CD8-positive, alpha-beta T cell (primary cell): ENCODE measurements at places on chromosomes 5 and 9.

DNA sequence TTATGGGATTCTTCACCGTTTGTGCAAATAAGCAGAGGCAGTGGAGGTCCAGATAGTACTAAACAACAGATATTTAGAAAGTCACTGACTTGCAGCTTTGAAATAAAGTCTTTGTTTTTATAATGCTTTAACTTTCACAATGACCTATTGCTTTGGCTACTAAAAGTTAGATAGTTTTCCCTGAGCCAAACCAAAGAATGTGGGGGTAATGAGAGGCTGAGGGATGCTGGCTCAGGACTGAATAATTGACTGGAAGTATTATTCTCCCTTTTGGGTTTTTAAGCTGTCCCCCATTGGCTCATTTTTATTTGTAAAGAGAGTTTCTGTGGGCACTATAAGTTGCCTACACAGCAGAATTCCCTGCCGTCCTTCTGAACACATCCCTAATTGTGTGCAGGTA lies 99.2 kb upstream of the ACTBL2 start:
- DNase-seq = no peak

DNA sequence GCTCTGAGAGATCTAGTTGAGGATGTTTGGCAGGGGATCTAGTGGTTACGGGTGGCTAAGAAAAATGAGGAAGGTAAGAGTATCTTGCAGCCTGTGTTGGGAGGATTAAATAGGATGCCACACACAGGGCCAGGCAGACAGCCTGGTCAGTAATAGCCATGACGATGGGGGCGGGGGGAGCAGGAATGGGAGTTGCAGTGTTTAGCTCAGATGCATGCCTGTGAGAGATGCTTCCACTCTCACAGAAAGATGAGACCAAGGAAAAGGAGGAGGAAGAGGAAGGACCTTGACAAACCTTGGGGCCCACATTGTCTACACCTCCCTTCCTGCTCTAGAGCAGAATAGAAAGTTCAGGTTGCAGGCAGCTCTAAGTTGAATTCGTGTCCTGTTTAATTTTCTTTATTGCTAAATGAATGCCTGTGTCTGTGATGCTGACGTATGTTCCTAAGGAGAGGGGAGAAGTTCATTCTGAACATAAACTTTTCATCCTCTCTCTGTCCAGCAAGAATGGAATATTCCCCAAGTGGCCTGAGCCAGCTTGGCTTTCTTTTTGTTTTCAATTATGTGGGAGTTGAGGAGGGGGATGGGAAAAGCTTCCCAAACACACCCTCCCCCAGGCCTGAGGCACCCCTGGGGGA lies 28.7 kb downstream of the TGFBI start:
- no peak for DNase-seq

- no peak for DNase-seq
Observed at GRCh38 chr5:98368141-98368540, 405.3 kb upstream of the RGMB start.

GRCh38 chr9:12880406-12881015 lies 105.7 kb downstream of the LURAP1L start:
- no peak for DNase-seq

DNA sequence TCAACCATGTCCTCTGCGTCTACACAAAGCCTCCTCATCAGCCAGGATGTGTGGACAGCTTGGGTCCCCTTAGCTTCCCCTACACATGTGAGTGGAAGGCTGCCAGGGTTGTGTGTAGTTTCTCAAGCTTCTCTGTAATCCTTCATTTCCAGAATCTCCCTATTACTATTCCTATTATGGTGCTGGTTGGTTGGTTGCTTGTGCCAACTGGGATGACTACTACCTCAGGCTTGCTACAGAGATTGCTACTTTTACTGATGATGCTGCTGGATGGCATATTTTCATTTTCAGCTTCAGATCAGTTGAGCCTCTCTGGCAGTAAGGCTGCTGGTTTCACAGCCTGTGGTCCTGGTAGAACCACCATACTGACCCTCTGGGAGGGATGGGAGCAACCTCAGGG lies 39.9 kb downstream of the ATG10 start:
- DNase-seq = no peak

GRCh38 chr9:121499427-121500164 lies at the start of gene GGTA1:
Gene GGTA1, minus strand, starts transcription at chr9:121499844. Its CDS starts 31,922 bp downstream, at chr9:121467922.
- peak; percentile 5 for DNase-seq

GRCh38 chr9:27491154-27491553 lies 32.9 kb upstream of the IFNK start:
- DNase-seq = no peak

DNA sequence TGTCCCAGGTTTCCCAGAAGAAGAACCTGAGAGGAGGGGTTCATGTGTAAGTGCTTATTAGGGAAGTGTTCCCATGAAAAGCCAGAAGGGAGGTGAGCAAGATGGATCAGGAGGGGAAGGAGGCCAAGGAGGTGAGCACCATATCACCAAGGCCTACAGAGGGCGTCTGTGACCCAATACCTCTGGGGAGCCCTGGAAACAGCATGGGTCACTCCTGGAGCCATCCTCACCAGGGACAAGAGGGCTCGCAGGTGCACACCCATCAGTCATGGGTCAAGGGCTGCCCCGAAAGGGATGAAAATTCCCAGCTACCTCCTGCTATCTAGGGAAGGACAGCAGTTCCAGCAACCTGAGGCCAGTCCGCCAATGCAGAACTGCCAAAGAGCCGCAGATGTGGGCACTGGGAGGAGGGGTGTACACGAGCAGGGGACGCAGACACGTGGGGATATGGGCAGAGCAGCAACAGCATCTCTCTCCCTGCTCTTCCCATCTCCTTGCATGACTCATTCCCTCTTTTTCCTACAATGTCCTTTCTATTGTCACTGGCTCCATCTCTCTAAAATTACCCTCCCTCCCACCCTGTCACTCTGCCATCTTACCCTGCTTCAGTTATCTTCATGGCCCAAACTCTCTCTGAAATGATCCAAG lies 167.6 kb upstream of the FSTL4 start:
- no peak for DNase-seq

DNA sequence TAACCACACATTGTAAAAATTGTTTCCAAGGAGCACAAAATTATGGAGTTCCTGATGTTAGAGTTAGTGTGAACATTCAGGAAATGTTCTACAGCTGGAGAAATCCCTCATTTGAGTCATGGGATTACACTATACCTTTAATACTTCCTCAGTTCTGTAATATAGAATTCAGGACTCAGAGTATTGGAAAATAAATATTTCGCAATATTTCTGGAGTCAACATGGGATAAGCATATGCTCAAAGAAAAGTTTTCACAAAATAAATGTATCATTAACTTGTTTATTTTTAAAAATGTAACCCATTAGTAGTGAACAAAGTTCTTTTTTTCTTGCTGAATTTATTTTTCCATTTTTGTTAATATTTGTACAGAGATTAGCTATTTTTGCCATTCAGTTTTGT lies 8.6 kb downstream of the CYLC2 start:
- no peak for DNase-seq

GRCh38 chr5:168295574-168296201 lies 4.2 kb downstream of the WWC1 start:
- DNase-seq = no peak

GRCh38 chr9:84699984-84700383 lies 30.5 kb downstream of the NTRK2 start:
- no peak for DNase-seq

DNA sequence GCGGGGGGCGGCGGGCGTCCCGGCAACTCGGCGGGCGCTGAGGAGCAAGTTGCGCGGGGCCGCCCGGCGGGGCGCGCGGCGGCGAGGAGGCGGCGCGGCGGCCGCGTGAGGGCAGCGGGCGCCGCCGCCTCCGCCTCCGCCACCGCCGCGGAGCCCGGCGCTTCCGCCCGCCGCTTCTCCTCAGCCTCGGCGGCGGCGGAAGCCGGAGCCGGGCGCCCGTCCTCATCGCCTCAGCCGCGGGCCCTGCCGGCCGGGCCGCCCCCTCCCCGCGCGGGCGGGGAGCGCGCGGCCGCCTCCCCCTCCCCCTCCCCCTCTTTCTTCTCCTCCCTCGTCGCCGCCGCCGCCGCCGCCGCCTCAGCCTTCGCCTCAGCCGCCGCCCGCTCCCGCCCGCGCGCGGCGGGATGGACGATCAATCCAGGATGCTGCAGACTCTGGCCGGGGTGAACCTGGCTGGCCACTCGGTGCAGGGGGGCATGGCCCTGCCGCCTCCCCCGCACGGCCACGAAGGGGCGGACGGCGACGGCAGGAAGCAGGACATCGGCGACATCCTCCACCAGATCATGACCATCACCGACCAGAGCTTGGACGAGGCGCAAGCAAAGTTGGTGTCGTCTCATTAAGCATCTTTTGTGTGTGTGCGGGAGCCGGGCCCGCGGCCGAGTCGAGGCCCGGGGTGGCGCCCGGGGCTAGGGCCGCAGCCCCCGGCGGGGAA lies at the start of gene PBX3:
Gene PBX3, plus strand, starts transcription at position 321 of the 712 bp plus-strand sequence.
- DNase-seq = peak; percentile 46

DNA sequence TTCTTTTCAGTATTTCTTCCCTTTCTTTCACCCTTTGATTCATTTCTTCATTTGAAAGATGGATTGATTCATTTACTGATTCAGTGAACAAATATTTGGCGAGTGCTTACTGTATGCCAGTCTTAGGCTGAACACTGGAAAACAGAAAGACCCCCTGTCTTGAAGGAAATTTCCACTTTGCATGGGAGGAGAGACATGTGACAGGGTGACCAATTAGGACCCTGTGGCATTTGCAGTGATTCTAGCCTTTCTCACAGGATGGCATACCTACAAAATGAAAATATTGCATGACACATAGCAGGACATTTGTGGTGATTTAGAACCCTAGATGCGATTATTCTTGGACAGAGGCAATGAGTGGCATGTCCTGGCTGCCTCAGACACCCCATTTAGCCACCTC lies 407.2 kb upstream of the SGCD start:
- no peak for DNase-seq

GRCh38 chr9:129080298-129080600 lies 662 bp upstream of the DOLPP1 start:
- no peak for DNase-seq

- DNase-seq = no peak
Observed at GRCh38 chr9:95874303-95874988, 1.0 kb upstream of the ERCC6L2 start.

GRCh38 chr5:51396797-51397196 lies 13.5 kb downstream of the ISL1 start:
- no peak for DNase-seq

DNA sequence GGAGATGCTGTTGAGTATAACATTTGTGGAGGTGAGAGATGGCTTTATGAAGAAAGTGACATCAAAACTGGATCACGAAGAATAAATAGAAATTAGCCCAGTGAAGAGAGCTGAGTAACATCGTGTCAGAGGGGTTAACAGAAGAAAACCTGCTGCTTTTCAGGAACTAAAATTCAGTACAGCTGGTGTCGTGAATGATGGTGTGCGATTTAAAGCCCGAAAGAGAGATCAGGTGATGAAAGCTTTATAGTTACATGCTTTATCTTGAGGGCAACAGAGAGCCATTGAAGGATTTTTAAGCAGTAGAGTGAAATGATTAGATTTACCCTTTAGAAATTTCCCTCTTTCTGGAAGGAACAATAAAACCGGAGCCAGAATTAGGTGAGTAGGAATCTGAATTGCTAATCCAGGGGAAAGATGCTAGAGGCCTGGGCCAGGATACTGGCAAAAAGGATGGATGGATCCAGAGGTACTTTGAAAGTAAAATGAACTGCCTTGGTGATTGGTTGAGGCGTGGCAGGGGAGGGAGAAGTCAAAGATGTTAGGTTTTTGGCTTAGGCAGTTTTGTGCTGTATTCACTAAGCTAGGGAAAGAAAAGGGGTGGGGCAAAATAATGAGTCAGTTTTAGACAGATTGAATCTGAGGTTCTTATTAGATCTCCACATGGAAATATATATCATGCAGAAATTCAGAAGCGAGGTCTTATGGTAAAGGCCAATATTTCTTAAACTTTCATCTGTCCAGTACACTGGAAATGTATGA lies 3.4 kb downstream of the LRRC70 start:
- no peak for DNase-seq

DNA sequence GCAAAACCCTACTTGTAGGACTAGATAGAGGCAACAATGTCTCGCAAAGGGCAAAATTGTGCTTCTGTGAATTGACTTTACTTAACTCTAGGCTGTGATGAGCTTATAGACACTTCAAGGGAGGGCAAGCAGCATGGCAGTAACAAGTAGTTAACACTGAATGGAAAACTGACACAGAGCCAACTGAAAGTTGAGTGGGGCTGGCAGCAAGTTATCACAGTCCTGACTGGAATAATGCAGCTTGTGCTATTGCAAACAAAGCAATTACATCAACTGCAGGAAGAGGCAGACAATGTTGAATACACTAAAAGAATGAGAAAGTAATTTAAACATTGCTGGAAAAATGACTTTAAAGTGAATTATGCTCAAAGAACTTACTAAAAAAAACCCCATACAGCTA lies 62.2 kb downstream of the RNF38 start:
- no peak for DNase-seq

- no peak for DNase-seq
Observed at GRCh38 chr5:4156889-4157288, 561.3 kb downstream of the IRX1 start.

DNA sequence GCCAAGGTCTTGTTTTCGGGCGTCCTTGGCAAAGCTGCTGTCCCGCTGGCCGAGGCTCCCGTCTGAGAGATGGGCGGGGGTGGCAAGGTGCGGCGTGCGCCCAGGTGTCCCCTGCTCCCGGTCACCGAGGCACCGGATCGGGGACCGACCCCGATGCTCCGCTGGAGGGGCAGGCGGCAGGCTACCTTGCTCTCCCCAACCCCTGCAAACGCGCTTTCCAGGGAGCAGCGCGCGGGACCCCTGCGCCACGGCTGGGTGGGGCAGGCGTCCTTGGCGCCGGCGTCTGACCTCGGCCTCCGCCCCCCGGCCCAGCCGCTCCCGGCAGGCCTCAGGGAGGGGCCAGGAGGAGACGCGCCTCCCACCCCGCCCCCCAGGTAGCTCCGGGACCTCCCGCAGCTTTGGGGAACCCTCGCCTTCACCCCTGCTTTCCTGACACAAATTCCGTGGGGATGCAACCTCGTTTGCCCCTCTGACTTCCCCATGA lies 551 bp downstream of the N4BP3 start:
- DNase-seq = no peak

DNA sequence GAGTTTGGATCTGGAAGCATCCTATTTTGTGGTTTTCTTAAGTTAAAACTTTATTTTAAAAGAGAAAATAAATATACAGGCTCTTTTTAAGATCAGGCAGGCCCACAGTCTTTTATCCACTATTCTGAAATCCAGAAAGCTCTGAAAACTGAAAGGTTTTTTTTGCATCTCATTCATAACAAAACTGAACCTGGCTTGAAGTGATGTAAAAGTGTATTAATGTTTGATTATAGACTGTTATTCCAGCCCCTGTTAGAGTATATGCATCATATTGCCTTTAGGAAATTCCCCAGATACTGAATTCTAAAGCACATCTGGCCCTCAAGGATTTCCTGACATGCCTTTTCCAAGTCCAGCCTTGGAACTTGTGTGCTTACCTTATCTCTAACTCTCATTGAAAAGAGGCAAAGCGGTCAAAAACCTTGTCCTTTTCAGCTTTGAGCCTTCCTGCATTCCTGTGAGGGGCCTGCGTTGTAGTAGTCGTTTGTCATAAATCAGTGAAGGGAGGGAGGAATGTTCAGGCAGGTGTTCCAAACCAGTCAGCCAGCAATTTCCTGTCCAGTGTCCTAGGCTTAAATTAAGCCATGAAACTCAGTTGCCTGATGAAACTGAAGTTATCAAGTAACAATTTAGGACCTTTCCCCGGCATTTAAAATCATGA lies 110.4 kb downstream of the TLE4 start:
- DNase-seq = no peak

GRCh38 chr5:122523776-122524175 lies 211.7 kb downstream of the SNCAIP start:
- DNase-seq = no peak
